ENCODE measurements at places on chromosomes 2 and 18.

DNA sequence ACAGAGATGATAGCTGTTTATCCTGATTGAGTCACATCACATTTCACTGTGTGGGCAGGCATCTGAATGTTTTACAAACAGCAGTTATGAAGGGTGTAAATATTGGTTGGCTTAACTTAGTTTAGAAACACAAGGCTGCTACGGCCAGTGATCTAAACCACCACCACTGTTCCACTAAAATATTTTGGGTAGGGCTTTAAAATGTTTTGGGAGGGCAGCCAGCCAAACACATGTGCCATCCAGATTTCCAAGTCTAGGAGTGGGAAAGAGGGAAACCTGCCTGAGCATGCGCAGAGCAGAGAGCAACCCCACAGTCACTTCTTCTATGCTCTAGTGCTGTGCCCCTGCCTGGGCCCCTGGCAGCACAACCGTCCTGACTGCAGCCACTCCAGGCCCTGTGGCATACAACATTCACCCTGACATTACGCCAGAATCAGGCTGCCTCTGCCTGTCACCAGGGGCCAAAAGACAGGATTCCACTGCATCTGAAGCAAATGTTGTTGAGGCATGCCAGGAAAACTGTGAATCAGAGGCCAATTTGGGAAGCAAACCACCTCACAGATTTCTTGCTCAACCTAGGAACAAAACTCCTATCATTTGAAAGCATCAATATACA lies 74.8 kb upstream of the COL5A2 start:
- no peak for DNase-seq

DNA sequence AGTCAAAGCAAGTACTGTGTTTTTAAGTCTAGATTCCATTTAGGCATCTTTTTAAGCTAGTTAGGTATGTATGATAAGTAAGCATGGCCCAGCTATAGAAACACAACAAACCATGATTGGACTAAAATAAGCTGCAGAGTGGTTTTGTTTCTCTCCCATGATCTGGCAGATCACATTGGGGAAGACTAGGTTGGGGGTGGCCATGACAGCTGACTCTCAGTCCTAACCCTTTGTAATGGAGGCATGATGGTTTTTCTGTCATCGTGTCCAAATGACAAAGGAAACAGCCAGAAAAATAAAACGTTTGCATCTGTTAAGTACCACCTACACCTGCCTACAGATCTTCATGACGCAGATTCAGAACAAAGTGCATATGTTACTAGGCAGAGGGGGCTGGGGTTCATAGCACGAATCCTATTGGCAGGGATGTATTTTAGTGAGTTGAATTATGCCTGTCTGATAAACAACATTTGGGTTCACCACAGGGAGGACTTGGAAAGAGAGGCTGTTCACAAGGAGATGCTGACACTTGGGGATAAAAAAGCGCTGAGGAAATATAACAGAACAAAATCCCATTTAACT lies 33.8 kb upstream of the GALNT5 start:
- no peak for DNase-seq

- DNase-seq = no peak
Measured at GRCh38 chr18:59918320-59918755, 18.5 kb downstream of the PMAIP1 start.

DNA sequence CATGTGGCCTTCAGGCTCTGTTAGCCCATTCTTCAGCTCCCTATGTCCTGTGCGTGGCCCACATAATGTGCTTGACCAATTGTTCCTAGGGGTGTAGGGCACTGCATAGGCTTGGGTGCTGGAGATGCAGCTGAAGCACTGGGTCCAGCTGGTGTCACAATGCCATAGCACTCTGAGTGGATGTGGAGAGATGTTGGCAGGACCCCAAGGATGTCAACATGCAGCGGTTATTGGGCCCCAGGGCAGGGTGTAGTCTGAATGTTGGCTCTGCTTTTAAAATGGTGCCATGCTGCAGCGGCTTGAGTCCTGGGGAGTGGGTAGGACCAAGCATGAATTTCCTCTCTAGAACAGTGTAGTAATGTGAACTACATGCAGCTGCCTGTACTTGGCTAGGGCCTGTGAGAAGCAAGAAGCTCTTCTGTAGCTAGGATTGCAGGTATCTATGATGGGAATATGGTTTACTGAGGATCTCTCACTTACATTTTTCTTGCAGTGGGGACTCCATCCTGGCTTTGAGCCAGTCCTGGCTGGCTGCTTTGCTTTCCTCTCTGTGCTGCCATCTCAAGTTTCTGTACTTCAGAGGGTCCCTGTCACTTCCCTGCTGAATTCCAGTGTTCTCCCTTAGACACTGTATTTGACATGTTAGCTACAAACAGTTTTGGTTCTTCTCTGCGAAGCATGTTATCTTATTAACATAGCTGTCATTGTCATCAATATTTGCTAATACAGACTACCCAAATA lies 148.4 kb downstream of the CSRNP3 start:
- DNase-seq = no peak

DNA sequence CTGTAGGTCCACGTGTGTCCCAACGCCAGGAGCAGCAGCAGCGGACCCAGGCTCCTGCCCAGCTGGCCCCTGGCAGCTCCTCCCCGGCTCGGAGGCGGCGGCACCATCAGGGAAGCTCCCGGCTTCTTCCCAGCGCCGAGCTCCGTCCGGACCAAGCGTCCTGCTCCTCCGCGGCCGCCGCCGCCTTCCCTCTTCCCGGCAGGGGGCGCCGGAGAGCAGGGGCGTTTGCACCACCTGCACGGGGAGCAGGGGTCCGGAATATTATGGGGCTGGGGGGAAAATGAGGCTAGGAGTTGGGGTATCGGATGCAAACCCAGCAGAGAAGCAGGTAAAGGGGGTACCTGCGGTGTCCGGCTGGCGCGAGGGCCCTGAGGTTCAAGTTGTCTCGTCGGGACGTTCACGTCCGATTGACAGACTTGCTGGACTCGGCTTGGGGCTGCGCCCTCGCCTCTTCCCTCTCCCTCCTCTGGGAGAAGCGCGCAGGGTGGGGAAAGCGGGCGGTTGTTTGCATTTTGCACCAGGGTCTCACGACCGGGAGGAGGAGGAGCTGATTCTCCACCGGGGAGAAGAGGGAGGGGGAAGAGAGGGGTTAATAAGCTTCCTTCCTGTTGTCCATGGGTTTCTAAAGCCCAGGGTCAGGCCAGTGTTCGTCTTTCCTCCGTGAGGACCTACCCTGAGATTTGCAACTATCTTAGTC lies at the start of gene CCBE1:
TSS of gene CCBE1 (minus strand) at position 188 of the 697 bp plus-strand sequence.
- no peak for DNase-seq

DNA sequence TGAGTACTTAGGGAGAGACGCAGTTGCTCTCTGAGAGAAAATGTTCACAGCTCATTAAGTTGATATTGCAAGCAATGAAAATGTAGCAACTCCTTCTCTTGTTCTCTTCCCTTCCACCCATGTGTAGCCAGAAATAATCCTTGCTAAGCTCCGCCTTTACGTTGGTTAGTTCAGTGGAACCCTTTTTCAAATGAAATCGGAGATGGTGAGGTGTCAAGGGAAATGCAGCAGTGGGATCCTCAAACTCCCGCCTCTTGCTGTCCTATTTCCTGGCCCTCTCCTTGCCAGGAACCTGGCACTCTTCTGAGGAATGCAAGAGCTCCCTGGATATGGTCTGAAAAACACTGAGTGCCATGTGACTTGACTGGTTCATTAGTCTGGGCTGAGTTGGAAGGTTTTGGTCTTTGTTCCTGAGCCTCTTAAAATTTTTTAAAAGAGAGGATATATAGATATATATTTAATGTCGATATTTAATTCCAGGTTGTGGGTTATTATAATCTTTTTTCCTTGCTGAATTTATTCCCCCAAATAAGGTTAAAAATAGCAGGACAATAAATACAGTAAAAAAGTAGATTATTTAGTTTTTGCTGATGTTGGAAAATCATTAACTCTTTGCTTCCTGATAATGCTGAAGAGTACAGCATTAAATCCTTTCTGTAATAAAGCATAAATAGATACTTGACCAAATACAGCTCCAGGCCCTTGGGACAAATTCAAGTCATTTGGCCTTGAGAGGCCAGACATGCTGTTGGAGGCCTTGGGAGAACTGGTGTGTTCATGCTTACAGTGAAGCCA lies 116.2 kb downstream of the EML6 start:
- no peak for DNase-seq

DNA sequence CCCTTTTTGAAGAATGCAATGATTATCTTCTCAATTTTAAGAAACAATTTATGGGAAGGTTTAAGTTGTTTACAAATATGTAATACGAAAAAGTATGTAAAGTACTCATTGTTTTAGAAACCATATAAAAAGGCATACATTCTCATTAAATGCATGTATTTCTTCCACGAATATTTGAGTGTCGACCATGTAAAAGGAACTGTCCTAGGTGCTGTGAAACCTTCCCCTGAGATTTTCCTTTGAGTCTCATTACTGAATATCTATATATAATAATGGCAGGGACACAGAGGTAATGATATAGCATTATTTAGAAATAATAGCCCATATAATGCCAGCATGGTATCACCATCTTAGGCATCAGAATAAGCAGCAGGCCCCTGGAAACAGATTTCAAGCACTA lies 239.3 kb downstream of the ERBB4 start:
- DNase-seq = no peak

DNA sequence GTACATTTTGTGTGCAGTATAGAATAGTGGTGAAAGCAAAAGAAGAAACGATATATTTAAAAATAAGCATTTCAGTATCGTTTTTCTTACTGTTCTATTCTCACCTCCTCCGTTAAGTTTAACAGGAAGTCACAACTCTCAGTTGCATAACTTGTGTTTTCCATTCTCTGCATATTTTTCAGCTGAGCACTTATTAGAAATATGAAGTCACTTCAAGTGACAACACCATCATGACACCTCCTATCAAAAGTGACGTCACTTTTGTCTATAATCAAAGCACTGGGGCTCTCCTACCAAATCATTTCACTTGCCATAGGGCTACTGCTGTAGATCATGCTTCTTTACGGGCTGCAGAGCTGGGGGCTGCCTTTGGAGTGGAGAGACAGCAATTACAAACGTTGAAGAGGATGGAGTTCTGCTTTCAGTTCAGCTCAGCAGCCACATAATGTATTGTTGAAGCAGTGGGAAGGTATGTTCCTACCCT lies 36.3 kb downstream of the STAT4 start:
- no peak for DNase-seq

- no peak for DNase-seq
Measured at GRCh38 chr18:78422336-78422735, 557.3 kb upstream of the SALL3 start.

- DNase-seq = no peak
Measured at GRCh38 chr2:127039387-127040031, 67.4 kb downstream of the BIN1 start.

GRCh38 chr18:74081966-74082741 lies 65.5 kb downstream of the FBXO15 start:
- DNase-seq = peak; percentile 44

GRCh38 chr18:45270289-45270771 lies 344.9 kb upstream of the SLC14A2 start:
- no peak for DNase-seq

GRCh38 chr2:68432696-68433658 lies 34.1 kb downstream of the FBXO48 start:
- no peak for DNase-seq

- no peak for DNase-seq
Measured at GRCh38 chr18:58536534-58537271, 92.2 kb downstream of the ALPK2 start.

DNA sequence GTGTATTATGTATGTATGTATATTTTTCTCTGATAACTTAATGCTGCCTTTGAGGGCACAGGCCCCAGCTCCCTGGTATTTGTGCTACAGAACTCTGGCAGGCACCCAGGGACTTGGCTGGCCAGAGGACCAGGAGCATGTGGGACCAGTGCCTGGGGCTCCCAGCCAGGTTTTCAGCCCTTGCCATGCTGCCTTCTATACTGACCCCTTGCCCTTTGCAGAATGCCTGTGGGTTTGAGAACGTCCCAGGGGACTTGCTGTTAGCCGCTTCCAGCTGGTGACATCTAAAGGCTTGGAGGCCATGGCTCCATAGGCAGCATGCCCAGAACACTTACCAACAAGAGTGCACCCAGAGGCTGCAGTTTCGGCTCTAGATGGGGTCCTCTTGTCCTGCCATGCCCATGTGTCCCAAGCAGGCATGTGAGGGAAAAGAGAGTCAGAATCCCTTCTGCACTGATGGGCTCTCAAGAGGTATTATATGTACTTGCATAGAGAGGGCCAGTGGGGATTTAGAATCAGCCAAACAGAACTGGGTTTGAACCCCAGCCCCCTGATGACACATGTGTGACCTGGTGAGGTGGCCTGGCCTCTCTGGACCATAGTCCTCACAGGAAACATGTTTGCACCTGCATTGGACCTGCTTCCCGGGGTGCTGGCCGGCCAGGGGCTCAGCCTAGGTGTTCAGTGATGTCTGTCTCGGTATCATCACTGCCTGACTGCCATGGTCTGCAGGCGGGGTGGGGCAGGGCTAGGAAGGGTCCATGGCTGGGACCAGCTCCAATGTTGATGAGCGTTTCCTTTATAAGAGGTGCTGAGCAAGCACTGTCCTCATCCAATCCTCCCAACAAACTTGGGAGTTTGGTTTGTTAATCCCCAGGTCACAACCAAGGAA lies 119.2 kb upstream of the FHL2 start:
- no peak for DNase-seq

- DNase-seq = no peak
Measured at GRCh38 chr2:229169751-229170150, 101.3 kb downstream of the PID1 start.

GRCh38 chr18:78099979-78100588 lies 850.4 kb downstream of the GALR1 start:
- no peak for DNase-seq

- no peak for DNase-seq
Measured at GRCh38 chr2:229429589-229429988, 158.5 kb upstream of the PID1 start.

DNA sequence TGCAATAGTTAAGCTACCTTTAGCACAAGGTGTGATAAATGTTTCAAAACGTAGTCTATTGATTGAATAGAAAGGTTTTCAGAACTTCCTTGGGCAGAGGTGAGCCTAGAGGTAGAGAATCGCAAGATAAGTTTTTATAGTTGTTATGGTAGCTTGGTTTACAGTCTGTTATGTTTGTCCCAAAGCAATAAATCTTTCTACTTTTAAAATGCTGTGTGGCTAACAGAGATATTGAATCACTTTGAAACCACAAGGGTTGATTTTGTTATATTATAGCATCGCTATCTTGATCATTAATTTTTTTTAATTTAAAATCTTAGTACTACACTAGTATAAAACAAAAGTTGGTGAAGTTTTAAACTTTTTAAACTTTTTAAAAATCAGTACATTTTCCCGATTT lies 126.7 kb downstream of the TMEM182 start:
- DNase-seq = no peak

DNA sequence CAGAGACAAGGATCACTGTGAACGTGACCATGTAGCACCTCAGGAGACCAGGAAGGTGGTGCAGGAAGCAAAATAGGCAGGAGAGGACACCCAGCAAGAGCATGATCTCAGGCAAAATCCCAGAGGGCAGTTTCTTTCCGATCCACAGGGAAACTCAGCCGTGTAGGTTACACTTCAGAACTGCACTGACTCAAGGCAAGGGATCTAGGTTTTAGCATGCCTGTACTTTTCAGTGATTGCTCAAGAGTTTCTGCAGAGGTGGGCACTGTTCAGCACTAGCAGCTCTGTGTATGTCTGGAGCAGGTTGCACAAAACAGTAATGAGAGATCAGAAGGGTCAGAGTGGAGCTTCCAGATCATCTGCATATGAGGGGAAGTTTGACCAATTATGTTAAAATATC lies 116.7 kb upstream of the RNF152 start:
- no peak for DNase-seq

GRCh38 chr2:42918041-42918440 lies 125.7 kb upstream of the HAAO start:
- no peak for DNase-seq

- no peak for DNase-seq
Measured at GRCh38 chr18:6891788-6892187, 162.3 kb downstream of the ARHGAP28 start.

Data from stimulated activated CD4-positive, alpha-beta T cell treated with anti-CD3 and anti-CD28 coated beads, Interleukin-1b, Interleukin-23, amount 100 ng/mL, for 24 hours (primary cell).